ENCODE measurements at places on chromosomes 5 and 9.
A peak's percentile ranks its signal among the peaks of the same experiment; 100 is the strongest.

DNA sequence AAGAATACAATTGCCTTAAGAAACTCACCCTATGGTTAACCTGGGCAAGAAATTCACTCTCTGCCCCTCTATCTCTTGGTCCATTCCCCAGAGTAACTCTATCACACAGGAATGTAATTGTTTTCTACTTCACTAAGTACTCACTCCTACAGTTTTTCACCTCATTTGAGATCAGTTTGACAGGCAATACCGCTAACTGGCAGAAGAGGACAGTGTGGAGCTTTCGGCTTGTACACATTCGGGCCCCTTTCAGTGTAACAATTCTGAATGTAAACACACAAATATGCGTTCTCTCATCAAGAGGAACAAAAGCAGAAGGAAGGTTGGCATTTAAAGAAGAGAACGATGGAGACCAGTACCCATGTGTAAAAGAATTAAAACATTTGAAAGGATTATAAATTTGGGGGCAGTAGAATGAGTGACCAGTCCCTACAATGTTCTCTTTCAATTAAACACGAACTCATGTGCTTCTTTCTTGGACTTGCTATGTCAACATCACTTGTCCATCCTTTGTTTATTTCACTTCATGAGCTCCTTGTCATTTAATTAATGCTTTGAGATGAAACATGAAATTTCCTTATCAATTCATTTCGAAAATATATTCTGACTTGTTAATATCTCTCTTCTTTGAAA is 188.5 kb upstream of the GRAMD2B start:
- no peaks in the 10 kb centered on the region for H3K36me3 ChIP-seq
- DNase-seq, result peak; percentile 54
- no peaks in the 10 kb centered on the region for H3K4me1 ChIP-seq
- no peaks in the 10 kb centered on the region for H3K27me3 ChIP-seq

- peak overlapping the region; percentile 66 for H3K27ac ChIP-seq
- H3K27me3 ChIP-seq, result no peaks in the 10 kb centered on the region
- peaks cover 16% of the 10 kb centered on the region for H3K4me1 ChIP-seq
These were observed 10.4 kb downstream of the ENHO start for GRCh38 chr9:34512131-34513078.

DNA sequence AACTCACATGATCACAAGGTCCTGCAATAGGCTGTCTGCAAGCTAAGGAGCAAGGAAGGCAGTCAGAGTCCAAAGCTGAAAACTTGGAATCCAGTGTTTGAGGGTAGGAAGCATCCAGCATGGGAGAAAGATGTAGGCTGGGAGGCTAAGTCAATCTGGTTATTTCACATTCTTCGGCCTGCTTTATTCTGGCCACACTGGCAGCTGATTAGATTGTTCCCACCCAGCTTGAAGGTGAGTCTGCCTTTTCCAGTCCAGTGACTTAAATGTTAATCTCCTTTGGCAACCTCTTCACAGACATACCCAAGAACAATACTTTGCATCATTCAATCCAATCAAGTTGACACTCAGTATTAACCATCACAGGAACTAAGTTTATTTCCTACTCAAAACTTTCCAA is 453.4 kb downstream of the TLE4 start:
- no peaks in the 10 kb centered on the region for H3K4me1 ChIP-seq
- no peaks in the 10 kb centered on the region for H3K36me3 ChIP-seq
- no peak overlapping the region for H3K4me3 ChIP-seq
- DNase-seq, result no peak

GRCh38 chr9:21764846-21765245 is 37.6 kb upstream of the MTAP start:
- no peak overlapping the region for H3K4me3 ChIP-seq
- no peak for DNase-seq
- H3K36me3 ChIP-seq, result no peaks in the 10 kb centered on the region
- no peaks in the 10 kb centered on the region for H3K4me1 ChIP-seq
- no peak overlapping the region for H3K27ac ChIP-seq

- H3K27me3 ChIP-seq, result no peaks in the 10 kb centered on the region
- H3K4me1 ChIP-seq, result no peaks in the 10 kb centered on the region
- no peak overlapping the region for H3K27ac ChIP-seq
- DNase-seq, result no peak
These were observed 737.4 kb downstream of the DNAH5 start for GRCh38 chr5:13207112-13207511.

DNA sequence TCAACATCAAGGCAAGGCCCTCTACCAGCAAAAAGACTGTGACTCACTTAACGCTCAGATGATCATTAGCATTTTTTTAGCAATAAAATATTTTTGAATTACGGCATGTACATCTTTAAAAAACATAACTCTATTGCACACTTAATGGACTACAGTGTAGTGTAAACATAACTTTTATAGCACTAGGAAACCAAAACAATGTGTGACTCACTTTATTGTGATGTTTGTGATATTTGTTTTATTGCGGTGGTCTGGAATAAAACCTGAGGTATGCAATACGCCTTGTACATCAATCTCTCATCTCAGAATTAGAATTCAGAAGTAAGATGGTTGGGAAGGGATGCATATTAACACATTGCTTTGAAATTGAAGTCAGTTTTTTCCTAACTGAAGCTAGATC is 106.9 kb upstream of the PTCH1 start:
- no peaks in the 10 kb centered on the region for H3K27me3 ChIP-seq
- DNase-seq, result no peak
- H3K36me3 ChIP-seq, result no peaks in the 10 kb centered on the region
- no peak overlapping the region for H3K4me3 ChIP-seq
- H3K27ac ChIP-seq, result no peak overlapping the region

- H3K4me3 ChIP-seq, result no peak overlapping the region
- H3K27ac ChIP-seq, result no peak overlapping the region
- no peak for DNase-seq
- no peaks in the 10 kb centered on the region for H3K4me1 ChIP-seq
- H3K27me3 ChIP-seq, result no peaks in the 10 kb centered on the region
These were observed 381.5 kb upstream of the CDH18 start for GRCh38 chr5:20369518-20369885.

- H3K27ac ChIP-seq, result no peak overlapping the region
- no peaks in the 10 kb centered on the region for H3K36me3 ChIP-seq
- no peaks in the 10 kb centered on the region for H3K4me1 ChIP-seq
- no peaks in the 10 kb centered on the region for H3K27me3 ChIP-seq
These were observed 259.6 kb upstream of the SLC24A2 start for GRCh38 chr9:20048437-20048836.

- H3K4me3 ChIP-seq, result no peak overlapping the region
- DNase-seq, result no peak
- H3K36me3 ChIP-seq, result no peaks in the 10 kb centered on the region
- no peaks in the 10 kb centered on the region for H3K4me1 ChIP-seq
These were observed 112.7 kb upstream of the NREP start for GRCh38 chr5:111869681-111870080.

- H3K27me3 ChIP-seq, result no peaks in the 10 kb centered on the region
- H3K4me1 ChIP-seq, result no peaks in the 10 kb centered on the region
- no peak overlapping the region for H3K27ac ChIP-seq
These were observed 20.9 kb upstream of the BNIP1 start for GRCh38 chr5:173123416-173123815.

DNA sequence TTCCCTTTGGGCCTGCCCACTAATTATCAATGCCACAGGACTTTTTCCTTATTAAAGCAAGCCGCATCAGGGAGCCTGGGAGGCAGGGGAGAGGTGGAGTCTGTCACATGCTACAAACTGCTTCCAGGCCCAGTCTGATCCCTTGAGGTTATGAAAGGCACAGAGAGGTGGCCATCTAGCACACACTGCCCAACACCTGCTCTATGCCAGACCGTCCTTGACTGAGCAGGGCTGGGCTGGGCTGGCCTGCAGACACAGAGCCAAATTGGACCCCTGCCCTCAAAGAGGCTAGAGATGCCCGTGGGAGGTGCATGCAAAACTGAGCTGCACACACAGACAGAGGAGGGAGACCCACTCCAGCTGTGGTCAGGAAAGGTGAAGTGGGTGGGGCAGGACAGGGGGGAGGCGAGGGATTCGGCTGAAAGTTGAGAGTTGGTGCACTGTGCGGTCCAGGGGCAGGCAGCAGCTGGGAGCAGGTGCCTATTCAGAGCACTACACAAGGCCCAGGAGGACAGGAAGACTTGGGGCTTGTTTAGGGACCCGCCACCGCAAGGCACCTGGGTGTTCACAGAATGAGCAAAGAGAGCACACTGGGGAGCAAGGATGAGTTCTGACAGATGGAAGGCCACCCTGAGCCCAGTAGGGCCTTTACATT is 36.4 kb upstream of the TCF7 start:
- no peaks in the 10 kb centered on the region for H3K36me3 ChIP-seq
- no peak for DNase-seq
- no peak overlapping the region for H3K4me3 ChIP-seq
- H3K27me3 ChIP-seq, result no peaks in the 10 kb centered on the region

DNA sequence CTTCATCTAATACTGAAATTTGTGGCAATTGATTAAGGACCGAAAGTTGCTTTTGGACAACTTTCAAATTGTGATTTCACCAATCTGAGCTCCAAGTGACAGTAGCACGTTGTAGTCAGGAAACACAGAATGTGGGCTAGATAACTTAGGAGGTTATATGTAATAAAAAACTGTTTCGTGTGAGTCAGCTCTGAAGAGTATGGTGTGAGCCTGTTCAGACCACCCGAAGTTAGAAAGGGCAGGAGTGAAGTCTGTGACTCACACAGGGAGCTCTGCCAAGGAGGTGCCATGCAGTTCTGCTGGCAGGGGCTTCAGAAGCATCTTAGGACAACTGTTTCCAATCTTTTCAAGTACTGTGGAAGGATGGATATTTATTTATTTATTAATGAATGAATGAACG is 16.4 kb upstream of the ZBTB34 start:
- no peak overlapping the region for H3K4me3 ChIP-seq
- H3K27ac ChIP-seq, result no peak overlapping the region
- H3K36me3 ChIP-seq, result no peaks in the 10 kb centered on the region
- H3K27me3 ChIP-seq, result no peaks in the 10 kb centered on the region
- H3K4me1 ChIP-seq, result no peaks in the 10 kb centered on the region

GRCh38 chr9:134651226-134651905 is 9.8 kb downstream of the COL5A1 start:
- H3K27ac ChIP-seq, result no peak overlapping the region
- H3K4me3 ChIP-seq, result no peak overlapping the region
- H3K27me3 ChIP-seq, result no peaks in the 10 kb centered on the region
- H3K36me3 ChIP-seq, result no peaks in the 10 kb centered on the region

DNA sequence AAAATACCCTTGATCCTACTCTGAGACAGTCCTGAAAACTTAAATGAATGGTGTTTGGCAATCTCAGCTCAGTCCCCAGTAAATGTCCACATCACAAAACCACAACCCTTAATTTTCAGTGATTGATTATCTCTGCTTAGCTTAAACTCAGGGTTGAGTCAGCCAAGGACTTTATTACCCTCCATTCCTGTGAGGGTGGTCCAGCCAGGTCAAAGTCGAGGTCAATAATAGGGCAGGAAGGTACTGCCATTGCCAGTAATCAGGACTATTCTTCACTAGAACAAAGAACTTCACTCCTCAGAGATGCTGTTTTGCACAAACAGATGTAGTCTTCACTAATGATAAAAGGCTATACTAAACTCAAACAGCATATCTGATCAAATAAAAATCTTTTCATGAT is 499.4 kb downstream of the ISL1 start:
- H3K27me3 ChIP-seq, result no peaks in the 10 kb centered on the region
- no peaks in the 10 kb centered on the region for H3K36me3 ChIP-seq
- H3K27ac ChIP-seq, result peak overlapping the region; percentile 33
- H3K4me3 ChIP-seq, result no peak overlapping the region

DNA sequence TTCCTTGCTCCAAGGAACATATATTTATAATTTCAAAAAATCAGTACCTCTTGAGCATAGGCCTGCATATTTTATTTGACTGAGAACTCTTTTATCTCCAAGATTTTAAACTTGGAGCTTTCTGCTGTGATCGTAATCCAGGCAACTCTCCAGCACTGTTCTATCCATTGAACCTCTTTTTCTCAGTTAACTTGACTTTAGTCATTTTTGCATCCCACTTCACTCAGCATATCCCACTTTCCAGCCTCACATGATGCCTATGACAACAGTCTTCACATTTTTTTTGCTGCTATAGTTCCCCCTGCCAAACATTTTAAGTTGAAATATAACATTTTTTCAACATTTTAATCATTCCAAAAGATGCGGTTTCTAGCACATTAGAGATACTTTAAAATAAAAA is 9.1 kb upstream of the PSIP1 start:
- H3K4me3 ChIP-seq, result no peak overlapping the region
- H3K36me3 ChIP-seq, result no peaks in the 10 kb centered on the region
- no peak overlapping the region for H3K27ac ChIP-seq
- no peaks in the 10 kb centered on the region for H3K4me1 ChIP-seq
- no peaks in the 10 kb centered on the region for H3K27me3 ChIP-seq

GRCh38 chr9:79120533-79120932 is 451.2 kb upstream of the TLE4 start:
- no peak overlapping the region for H3K27ac ChIP-seq
- no peaks in the 10 kb centered on the region for H3K36me3 ChIP-seq
- H3K4me1 ChIP-seq, result no peaks in the 10 kb centered on the region

GRCh38 chr9:104209387-104209786 is 115.3 kb downstream of the SMC2 start:
- no peaks in the 10 kb centered on the region for H3K27me3 ChIP-seq
- H3K36me3 ChIP-seq, result no peaks in the 10 kb centered on the region
- no peak overlapping the region for H3K4me3 ChIP-seq
- no peaks in the 10 kb centered on the region for H3K4me1 ChIP-seq

GRCh38 chr5:127313847-127314473 is 23.4 kb downstream of the MEGF10 start:
- DNase-seq, result peak; percentile 89
- peaks cover 5% of the 10 kb centered on the region for H3K4me1 ChIP-seq
- H3K27me3 ChIP-seq, result no peaks in the 10 kb centered on the region
- no peak overlapping the region for H3K4me3 ChIP-seq
- H3K27ac ChIP-seq, result no peak overlapping the region

DNA sequence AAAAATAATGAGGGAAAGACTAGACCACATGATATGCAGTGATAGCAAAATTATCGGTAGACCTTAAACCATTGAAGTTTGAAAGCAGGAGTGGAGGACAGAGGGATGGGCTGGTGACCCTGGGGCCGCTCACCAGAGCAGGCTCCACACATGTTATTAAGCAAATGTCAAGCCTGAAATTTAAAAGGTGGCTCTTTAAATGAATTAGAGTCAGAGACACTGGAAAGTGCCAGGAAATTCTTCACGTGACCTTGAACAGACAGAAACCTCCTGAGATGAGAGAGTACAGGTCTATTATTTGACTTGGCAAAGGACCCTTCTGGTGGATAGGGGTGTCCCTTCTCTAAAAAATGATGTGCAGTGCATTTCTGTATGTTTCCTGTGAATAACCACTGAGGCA is 111.0 kb upstream of the CPEB4 start:
- no peaks in the 10 kb centered on the region for H3K36me3 ChIP-seq
- DNase-seq, result no peak
- H3K27ac ChIP-seq, result no peak overlapping the region
- H3K4me3 ChIP-seq, result no peak overlapping the region
- no peaks in the 10 kb centered on the region for H3K4me1 ChIP-seq
